ENCODE measurements at places on chromosomes 2 and 18. TPM values are rescaled to one million over a fixed set of nuclear protein-coding genes. Genes with fewer than 3 reads are reported as not detected.

The TTC31 gene
- polyA plus RNA-seq: 19.6 TPM

The RNF152 gene
- 0.22 TPM for polyA plus RNA-seq

The DSG1 gene
- polyA plus RNA-seq: not detected

The FTCDNL1 gene
- polyA plus RNA-seq: 4.1 TPM

DNA sequence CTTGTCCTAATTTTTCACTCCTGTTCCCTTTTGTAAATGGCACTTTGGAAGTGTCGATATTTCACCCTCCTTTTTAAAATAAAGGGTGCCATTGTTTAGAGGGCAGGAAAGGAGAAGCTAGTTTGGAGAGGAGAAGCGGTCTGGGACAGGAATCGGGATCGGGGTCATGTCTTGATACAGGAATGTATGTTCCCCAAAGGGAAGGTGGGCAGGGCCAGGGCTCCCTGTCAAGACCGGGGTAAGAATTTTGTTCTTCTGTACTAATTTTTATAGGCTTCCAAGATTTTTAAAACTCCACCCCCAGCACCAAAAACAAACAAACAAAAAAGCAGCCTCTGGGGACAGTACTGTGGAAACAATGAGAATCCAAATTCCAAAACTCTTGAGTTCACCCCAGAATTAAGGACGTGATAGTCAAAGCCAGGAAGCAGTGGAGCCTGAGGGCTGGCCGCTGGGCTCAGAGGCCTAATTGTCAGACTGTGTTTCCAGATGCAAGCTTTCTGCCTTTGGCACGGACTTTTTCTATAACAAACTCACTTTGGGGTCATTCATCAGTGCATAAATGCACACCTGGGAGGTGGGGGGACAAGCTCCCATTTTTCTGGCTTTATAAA is 250.4 kb upstream of the SIX2 start:
- DNase-seq: no peak

GRCh38 chr2:212402316-212402715 is 136.3 kb downstream of the ERBB4 start:
- DNase-seq: no peak

- no peak for DNase-seq
Measured at GRCh38 chr18:40407909-40408308, 1547.1 kb upstream of the PIK3C3 start.

GRCh38 chr2:54898456-54899226 is 151.6 kb downstream of the RTN4 start:
- DNase-seq: no peak

Measured in CD14-positive monocyte (primary cell).